Upper lobe of left lung (tissue), 6 donors: ENCODE measurements at places on chromosomes 7 and 10.

GRCh38 chr10:117541909-117542705 is 439 bp upstream of the EMX2 start:
- H3K27ac ChIP-seq = no peak overlapping the region
- DNase-seq = no peak
- H3K27me3 ChIP-seq = peaks cover 20% of the 10 kb centered on the region
- H3K36me3 ChIP-seq = no peaks in the 10 kb centered on the region
- peaks cover 44% of the 10 kb centered on the region for H3K4me1 ChIP-seq
- no peak overlapping the region for H3K4me3 ChIP-seq

DNA sequence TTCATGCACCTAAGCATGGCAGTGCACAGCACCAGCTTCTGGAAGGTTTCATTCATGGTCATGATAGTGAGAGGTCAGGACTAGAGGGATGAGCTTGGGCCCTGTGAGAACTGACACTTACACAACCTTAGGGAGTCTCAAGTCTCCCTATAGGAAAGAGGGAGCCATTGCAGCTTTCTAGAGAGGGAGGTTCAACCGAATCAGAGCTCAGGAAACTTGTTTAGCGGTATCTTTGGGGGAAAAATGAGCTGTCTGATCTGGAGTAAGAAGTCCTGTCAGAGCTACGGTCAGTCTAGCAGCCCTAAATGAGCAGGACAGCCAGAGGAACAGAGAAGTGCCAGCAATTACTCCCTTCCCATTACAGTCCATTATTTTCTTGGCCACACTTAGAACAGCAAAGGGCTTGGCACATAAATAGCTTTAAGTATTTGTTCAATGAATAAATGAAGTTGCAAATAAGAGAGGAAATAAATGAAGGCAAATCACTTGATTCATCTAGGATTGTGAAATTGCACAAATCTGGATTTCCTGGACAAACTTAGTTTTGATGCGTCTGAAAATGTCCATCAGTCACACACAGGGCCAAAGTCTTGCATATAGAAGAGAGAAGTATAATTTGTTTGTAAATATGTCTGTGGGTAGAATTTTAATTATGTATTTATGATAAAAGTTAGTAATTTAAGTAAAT is 262.0 kb downstream of the GLI3 start:
- peaks cover 23% of the 10 kb centered on the region for H3K36me3 ChIP-seq
- H3K4me1 ChIP-seq = peaks cover 9% of the 10 kb centered on the region
- peak overlapping the region; percentile 55 for H3K27ac ChIP-seq
- H3K4me3 ChIP-seq = no peak overlapping the region

- no peak overlapping the region for H3K4me3 ChIP-seq
- DNase-seq = no peak
- H3K27me3 ChIP-seq = no peaks in the 10 kb centered on the region
- no peak overlapping the region for H3K27ac ChIP-seq
Observed at GRCh38 chr7:14045651-14046050, 56.2 kb upstream of the ETV1 start.

GRCh38 chr10:125089469-125089868 is 70.9 kb downstream of the CTBP2 start:
- no peak overlapping the region for H3K27ac ChIP-seq
- H3K4me3 ChIP-seq = no peak overlapping the region
- H3K27me3 ChIP-seq = no peaks in the 10 kb centered on the region
- H3K4me1 ChIP-seq = peaks cover 43% of the 10 kb centered on the region

DNA sequence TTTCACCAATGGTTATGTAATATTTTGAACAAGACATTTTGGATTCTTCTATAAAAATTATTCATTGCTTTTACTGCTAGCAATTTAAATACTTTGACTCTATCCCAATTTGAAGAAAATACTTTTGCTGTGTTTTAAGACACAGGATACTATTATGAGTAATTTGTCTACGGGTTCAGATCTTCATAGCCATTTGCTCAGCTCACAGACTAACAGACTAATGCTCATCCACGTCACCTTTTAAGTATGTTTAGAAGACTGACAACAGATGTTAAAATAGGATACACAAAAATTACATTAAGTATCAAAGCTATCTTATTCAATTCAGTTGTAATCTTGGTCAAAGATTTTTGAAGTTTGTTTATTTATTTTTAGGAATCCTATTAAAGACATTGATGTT is 251.3 kb upstream of the CHRM2 start:
- no peak overlapping the region for H3K4me3 ChIP-seq
- no peaks in the 10 kb centered on the region for H3K36me3 ChIP-seq
- no peaks in the 10 kb centered on the region for H3K4me1 ChIP-seq
- DNase-seq = no peak
- H3K27ac ChIP-seq = no peak overlapping the region

GRCh38 chr10:24383681-24384106 is 174.8 kb downstream of the KIAA1217 start:
- DNase-seq = no peak
- no peak overlapping the region for H3K4me3 ChIP-seq
- H3K4me1 ChIP-seq = no peaks in the 10 kb centered on the region
- peak overlapping the region; percentile 80 for H3K27ac ChIP-seq
- H3K36me3 ChIP-seq = no peaks in the 10 kb centered on the region

GRCh38 chr7:36894190-36894589 is 169.9 kb upstream of the AOAH start:
- H3K36me3 ChIP-seq = peaks cover 27% of the 10 kb centered on the region
- no peak overlapping the region for H3K27ac ChIP-seq
- no peak overlapping the region for H3K4me3 ChIP-seq

DNA sequence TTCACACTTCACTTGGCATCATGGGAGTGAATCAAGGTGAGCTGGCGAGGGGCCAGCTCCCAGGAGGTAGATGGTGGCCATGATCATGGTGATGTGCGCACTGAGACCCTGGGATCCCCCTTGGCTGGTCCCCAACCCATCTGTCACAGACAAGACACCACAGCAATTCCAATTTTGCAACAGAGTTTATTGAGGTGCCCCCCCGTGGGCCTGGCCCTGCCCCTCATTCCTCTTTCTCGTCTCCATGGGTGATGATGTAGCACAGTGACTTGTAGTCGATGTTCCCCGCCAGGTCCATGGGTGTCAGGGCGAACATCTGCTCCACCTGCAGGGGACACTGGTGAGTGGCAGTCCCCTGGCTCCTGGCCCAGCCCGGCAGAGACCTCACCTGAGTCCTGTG is 2.4 kb downstream of the MYL7 start:
- H3K27ac ChIP-seq = no peak overlapping the region
- no peaks in the 10 kb centered on the region for H3K4me1 ChIP-seq
- no peak overlapping the region for H3K4me3 ChIP-seq
- DNase-seq = no peak
- H3K36me3 ChIP-seq = no peaks in the 10 kb centered on the region

DNA sequence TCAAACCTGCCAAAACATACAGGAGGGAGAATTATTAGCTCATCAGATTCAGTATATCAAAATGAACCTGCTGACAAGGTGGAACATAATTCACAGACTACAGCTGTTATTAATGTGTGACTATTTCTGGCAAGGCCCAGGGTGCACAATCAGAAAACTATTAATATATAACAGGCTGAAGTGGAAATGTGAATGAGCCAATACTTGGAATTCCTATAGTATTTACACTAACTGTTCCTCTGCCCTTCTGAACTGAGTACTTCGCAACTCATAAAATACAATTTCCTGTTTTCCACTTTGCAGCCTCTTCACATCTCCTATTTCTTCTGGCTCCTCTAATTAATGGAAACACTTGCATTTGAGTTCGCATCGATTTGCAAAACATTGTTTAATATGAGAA is 330.8 kb downstream of the DPP6 start:
- H3K4me1 ChIP-seq = no peaks in the 10 kb centered on the region
- no peaks in the 10 kb centered on the region for H3K36me3 ChIP-seq
- H3K4me3 ChIP-seq = no peak overlapping the region
- no peak for DNase-seq
- no peak overlapping the region for H3K27ac ChIP-seq

DNA sequence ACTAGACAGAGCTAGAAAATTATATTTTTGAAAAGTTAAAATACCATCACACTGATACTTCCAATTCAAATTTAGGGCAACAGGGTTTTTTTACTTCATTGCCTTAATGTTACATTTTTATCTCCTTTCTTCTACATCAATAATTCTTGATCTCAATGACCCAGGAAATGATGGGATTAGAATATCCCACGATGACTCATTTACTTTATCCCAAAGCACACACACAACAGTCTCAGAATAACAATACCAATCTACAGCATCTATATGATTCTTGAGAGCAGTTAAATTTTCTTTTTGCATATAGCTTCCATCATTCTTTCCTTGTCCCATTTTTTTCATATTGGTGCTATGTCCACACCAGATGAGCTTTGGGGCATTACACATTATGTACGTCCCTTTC is 98.4 kb upstream of the EEPD1 start:
- no peak overlapping the region for H3K27ac ChIP-seq
- H3K4me1 ChIP-seq = no peaks in the 10 kb centered on the region
- H3K4me3 ChIP-seq = no peak overlapping the region
- DNase-seq = no peak
- H3K36me3 ChIP-seq = no peaks in the 10 kb centered on the region
- no peaks in the 10 kb centered on the region for H3K27me3 ChIP-seq

- H3K4me1 ChIP-seq = no peaks in the 10 kb centered on the region
- no peaks in the 10 kb centered on the region for H3K27me3 ChIP-seq
- H3K27ac ChIP-seq = no peak overlapping the region
- no peak overlapping the region for H3K4me3 ChIP-seq
- no peak for DNase-seq
- no peaks in the 10 kb centered on the region for H3K36me3 ChIP-seq
Observed at GRCh38 chr7:1103789-1104515, 16.0 kb downstream of the GPER1 start.

DNA sequence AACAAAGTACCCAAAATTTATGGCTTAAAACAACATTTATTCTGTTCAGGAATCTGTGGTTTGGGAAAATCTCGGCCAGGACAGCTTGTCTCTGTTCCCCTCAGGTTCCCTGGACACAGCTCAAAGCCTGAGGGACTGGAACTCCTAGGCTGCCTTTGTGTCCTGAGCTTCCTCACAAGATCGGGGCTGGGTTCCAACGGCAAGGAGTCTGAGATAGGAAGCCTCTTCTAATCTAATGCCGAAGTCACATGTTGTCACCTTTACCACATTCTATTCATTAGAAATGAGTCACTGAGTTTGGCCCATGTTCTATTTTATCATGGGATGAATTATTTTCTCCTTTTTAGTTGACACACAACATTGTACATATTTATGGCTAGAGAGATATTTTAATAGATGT is 80.5 kb downstream of the ANKRD26 start:
- H3K27me3 ChIP-seq = no peaks in the 10 kb centered on the region
- no peak overlapping the region for H3K27ac ChIP-seq
- H3K4me3 ChIP-seq = no peak overlapping the region
- H3K4me1 ChIP-seq = no peaks in the 10 kb centered on the region

DNA sequence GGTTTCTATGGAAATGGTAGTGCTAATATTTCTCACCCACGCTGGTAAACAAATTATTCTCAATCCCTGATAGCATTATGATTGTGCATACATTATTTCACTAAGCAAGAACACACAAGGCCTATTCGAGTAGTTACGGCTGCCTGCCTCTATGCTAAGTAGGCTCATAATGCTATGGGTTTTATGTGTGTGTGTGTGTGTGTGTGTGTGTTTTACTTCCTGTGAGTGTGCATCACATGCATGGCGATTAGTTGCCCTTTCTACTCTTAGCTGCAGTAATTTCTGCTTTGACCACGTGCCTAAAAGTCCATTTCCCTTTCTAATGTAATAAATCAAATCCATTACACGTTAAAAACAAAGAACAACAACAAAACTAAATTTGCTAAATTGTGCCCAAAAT is 117.0 kb downstream of the CHCHD3 start:
- no peak overlapping the region for H3K27ac ChIP-seq
- no peak for DNase-seq
- H3K4me1 ChIP-seq = no peaks in the 10 kb centered on the region
- H3K27me3 ChIP-seq = no peaks in the 10 kb centered on the region
- H3K4me3 ChIP-seq = no peak overlapping the region
- H3K36me3 ChIP-seq = no peaks in the 10 kb centered on the region

DNA sequence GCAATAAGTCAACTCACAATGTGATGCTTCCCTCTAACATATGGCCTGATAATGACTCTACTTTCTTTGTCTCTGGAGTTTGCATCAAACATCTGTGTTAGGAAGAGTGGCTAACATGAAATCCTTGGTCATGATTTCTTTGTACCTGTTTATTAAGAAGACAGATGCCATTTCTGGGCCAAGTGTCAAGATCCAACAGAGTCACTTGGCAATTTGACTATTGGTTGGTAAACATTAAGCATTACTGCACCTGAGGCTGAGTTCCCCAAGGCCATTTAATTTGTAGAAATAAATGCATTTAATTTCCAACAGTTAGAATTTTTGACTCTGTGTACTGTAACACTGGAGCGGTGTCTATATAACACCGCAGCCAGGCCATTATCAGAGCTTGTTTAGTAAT is 403.7 kb downstream of the GALNT17 start:
- H3K4me3 ChIP-seq = no peak overlapping the region
- H3K4me1 ChIP-seq = no peaks in the 10 kb centered on the region
- no peak overlapping the region for H3K27ac ChIP-seq
- H3K27me3 ChIP-seq = no peaks in the 10 kb centered on the region
- no peaks in the 10 kb centered on the region for H3K36me3 ChIP-seq

GRCh38 chr7:134757938-134758337 is 21.5 kb upstream of the CALD1 start:
- H3K4me1 ChIP-seq = no peaks in the 10 kb centered on the region
- H3K27me3 ChIP-seq = no peaks in the 10 kb centered on the region
- DNase-seq = no peak
- H3K27ac ChIP-seq = no peak overlapping the region
